ENCODE measurements at places on chromosomes 12 and 14.

DNA sequence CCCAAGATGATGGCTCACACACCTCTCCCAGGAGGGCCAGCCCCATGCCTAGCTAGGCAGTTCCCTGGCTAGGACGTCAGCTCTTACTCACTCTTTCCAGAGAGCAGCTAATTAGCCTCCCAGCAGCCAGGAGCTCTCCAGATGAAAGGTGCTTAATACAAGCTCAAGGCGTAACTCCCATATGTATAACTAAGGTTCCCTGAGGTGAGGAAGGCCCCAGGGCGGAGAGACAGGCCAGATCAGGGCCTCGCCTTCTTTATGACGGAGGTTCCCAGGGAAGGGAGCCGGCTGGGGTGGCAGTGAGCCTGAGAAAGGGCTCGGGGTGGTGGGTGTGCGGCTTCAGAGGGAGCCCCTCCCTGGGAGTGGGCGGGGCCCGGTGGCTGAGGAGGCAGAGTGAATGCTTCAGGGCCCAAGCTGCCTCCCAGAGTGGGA, 26.4 kb upstream of the ZFP36L1 start:
- DNase-seq: peak; percentile 70

DNA sequence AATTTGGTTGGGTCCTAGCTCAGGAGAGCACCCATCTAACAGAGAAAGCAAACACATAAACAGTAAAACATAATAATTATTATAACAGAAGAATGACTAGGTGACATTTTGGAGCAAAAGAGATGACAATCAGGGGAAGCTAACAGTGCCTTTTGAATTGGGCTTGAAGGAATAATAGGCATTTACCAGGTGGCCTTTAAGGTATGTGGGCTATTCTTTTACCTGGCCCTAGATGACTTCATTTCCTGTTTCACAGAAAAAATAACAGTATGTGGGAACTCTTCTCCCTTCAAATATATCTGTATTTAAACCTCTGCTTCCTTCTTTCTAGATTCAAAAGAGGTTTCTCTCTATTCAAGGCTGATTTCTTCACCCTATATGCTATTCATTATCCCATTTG, 3.8 kb downstream of the IRAK4 start:
- DNase-seq: no peak

DNA sequence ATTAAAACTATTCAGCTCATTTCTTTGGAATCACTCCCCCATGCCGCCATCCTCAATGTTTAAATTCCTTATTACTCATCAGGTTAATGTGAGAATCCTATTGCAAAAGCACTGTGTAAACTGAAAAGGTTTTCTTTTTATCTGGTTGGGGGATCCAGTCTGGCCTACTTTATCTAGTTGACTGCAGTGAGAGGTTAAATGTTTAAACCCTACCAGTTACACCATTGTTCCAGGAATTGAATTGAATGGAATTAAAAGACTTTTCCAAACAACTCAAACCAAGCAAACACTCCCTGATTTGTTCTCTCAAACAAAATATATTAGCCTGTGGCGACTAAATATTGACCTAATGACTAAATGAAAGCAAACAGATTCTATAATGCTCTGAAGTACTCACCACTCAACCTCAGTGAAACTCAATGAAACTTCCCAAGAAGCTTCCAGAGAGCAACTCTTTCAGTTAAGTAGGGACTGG, 100.5 kb downstream of the VEZT start:
- peak; percentile 87 for DNase-seq

DNA sequence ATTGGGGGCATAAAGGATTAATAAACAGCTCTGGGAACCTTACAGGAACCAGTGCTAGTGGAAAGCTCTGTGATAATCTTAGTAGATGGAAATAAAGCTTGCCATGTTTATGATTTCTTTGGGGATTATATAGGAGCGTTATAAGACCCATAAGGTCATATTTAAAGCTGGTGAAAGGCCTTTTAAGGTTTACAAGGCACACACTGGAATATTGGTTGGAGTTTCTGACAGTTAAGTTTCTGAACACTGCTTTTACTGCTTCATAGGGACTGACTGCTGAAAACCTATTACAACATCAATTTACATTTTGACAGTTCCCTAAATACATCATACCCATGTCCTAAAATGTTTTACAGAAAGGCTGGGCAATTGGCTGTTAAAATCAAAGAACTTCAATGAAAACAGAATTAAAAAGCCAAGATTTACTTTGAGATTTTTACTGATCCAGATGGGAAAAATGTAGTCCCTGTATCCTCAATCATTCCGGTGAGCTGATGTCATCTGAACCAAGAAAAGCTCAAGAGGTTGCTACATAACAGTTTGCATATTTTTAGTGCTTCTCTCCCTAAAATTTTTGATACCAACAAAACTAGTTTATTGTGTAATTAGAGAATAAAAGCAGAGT, 153.7 kb upstream of the IGF1 start:
- DNase-seq: peak; percentile 27

- peak; percentile 76 for DNase-seq
These were observed 40.2 kb downstream of the UBE3B start for GRCh38 chr12:109517619-109518018.

- DNase-seq: no peak
These were observed 151.8 kb upstream of the PRMT8 start for GRCh38 chr12:3339221-3339620.

GRCh38 chr12:27094726-27095125, 12.3 kb upstream of the C12orf71 start:
- no peak for DNase-seq

DNA sequence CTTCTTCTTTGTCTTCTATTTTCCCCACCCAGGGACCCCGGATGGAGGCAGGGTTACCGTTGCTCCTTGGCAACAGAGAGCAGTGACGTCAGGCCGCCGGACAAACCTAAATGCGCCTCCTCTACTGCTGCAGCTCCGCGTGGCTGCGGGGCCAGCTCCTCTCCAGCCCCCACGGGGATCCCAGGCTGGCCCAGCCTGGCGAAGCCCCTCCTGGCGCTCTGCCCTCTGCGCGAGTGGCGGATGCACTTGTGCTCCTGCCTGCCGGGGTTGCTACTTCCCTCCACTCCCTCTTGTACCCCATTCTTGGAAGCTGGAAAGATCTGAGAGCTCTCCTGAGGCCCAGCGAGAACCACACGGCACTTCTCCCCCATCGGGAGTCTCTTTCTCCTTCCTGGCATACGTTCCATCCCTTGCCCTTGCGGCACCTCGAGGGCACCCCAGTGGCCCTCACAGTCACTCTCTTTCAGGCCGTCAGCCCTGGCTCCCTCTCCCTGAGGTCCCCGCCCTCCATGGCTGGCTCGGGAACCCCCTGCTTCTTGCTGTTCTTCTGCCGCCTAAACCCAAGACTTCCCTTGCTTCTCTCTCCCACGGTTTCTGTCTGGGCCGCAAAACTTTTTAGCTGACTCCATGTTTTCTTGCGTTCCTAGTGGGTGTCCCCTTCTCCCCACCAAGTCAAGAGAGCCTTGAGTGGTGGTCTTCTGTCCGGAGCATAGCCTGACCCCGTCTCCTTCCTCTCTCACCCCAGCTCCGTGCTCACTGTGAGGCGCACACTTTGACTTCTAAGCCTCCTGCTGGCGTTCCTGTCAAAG, 121.7 kb downstream of the PAPOLA start:
- DNase-seq: no peak

DNA sequence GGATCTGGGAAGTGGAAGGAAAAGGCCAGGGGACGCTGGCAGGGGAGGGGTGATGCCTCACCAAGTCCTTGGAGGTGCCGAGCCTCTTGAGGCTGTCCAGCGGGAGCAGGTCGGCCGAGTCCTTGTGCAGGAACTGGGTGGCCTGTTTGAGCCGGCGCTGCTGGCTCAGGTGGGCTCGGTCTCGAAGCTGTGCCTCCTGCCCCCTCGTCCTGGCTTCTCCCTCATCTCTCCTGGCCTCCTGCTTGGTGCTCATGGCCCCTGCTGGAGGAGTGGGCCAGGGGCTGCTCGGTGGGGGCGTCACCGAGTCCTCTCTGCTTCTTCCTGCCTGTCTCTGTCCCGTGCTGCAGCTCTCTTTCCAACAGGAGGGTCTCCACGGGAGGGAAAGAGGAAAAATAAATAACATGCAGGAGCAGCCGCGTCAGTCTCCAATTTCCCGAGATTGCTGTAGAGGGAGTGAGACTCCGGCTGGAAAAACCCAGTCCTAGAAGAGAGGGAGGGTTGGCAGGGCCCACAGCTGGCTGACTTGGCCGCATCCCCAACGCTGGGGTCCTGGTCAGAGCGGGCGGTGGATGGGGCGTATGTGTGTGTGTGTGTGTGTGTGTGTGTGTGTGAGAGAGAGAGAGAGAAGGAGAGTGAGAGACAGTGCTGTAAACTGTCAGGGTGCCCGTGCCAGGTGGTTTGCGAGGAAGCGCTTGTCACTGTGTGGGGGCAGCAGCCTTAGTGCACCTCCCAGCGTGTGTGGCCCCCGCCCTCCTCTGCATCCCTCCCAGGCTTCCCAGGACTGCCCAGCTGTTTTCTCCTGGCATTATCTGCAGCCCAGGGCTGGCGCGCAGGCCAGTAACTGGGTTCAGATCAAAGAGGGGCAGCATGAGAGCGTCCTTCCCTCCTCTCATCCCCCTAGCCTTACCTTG, at the start of gene NRIP2:
Gene NRIP2, minus strand, starts transcription at position 455 of the 911 bp plus-strand sequence. Its CDS starts 52 bp downstream, at position 403.
- DNase-seq: peak; percentile 69

GRCh38 chr14:35412272-35413056, 7.9 kb upstream of the NFKBIA start:
- peak; percentile 44 for DNase-seq

DNA sequence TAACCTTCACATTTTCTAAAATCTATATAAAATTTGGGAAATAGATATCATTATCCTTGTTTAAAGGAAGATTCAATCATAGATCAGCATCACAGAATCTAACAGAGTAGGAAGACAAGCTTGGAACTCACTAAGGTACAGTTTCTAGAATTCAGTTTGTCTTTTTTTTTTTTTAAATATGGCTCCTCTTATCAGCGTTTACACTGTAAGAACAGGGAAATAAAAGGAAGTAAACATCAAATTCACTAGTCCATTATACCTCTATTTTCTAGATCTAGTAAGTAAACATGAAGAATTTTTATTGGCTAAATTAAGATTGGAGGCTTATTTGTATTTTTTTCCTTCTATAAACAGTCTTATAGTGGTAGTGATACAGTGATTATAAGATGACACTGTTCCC, 144.9 kb downstream of the LRIG3 start:
- no peak for DNase-seq

GRCh38 chr12:110649341-110649847, 35.5 kb downstream of the TCTN1 start:
- peak; percentile 26 for DNase-seq

- DNase-seq: no peak
These were observed 5.3 kb upstream of the BEGAIN start for GRCh38 chr14:100592461-100592891.

DNA sequence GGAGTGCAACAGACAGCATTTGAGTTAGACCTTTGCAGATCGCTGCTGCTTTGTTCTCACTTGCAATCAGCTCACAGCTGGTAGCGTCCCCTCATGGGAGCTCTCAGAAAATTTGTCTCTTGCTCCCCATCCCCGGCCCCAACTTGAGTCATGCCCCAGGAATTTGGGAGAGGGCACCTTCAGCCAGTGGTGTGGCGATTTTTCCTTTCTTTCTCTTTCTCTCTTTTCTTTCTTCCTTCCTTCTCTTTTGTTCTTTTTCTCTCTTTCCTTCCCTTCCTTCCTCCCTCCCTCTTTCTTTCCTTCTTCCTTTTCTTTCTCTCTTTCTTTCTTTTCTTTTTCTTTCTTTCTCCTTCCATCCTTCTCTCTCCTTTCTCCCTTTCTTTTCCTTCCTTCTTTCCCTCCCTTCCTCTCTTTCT, 34.2 kb upstream of the MAP1LC3B2 start:
- no peak for DNase-seq

DNA sequence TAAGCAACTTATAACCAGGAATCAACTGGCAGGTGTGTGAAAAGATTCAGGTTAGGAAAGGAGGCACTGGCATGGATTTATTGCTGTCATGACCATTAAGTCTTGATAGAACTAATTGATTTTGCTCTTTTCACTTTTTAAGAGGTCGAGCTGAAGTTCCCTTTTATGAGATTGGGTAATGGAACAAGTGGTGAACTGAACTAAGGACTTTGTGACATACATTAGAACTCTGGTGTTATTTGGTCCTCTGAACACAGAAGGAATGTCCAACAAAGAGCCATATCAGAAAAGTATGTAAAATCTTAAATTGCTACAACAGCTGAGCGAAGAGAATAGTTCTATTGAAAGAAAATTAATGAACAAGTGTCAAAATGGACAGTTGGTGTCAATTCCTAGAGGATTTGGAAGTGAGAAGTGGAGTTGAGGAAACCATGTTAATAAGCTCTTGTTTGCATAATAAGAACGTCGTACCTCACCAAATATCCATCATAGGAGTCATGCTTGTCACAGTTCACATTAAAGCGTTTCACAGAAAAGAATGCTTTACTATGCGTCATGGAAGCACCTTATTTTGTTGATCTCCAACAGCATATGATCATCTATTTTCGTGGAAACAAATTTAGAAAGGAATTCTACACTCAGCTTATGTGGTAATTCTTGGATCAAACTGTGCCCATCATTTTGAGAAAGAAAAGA, 8.4 kb upstream of the MYF6 start:
- DNase-seq: no peak

DNA sequence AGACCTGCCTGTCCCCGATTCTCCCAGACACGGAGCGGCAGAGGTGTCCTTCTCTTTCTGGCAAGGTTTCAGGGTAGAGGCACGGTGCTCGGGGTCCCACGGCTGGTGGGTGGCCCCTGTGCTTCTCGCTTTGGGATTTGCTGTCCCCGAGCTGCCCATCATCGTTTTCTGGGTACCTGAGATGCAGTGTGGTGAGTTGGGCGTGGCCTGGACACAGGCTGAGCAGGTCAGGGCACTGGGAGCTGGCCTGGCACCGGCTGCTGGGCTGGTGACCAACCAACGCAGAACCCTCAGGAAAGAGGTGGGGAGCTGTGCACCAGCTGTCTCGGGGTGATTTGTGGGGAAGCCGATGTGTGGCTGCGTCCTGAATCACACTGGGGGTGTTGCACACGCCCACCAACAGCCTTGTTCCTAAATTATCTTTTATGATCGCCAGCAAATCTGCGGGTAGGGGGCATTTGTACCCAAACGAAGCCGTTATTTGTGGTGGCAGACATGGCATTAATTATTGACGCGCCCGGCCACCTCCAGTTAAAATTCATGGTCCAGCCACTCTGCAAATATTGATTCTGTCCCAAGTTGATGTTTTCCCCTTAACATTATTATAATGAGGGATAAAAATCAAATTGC, 61.0 kb downstream of the KIF26A start:
- DNase-seq: no peak

- peak; percentile 74 for DNase-seq
These were observed at the start of gene GPR162 for GRCh38 chr12:6821591-6822425. Gene GPR162, plus strand, starts transcription at chr12:6821821. Its CDS starts 2,078 bp downstream, at chr12:6823899.

GRCh38 chr12:114680604-114681069, 3.3 kb downstream of the TBX3 start:
- DNase-seq: peak; percentile 43
